ENCODE measurements at places on chromosomes 1 and 21.
A peak's percentile ranks its signal among the peaks of the same experiment; 100 is the strongest.

DNA sequence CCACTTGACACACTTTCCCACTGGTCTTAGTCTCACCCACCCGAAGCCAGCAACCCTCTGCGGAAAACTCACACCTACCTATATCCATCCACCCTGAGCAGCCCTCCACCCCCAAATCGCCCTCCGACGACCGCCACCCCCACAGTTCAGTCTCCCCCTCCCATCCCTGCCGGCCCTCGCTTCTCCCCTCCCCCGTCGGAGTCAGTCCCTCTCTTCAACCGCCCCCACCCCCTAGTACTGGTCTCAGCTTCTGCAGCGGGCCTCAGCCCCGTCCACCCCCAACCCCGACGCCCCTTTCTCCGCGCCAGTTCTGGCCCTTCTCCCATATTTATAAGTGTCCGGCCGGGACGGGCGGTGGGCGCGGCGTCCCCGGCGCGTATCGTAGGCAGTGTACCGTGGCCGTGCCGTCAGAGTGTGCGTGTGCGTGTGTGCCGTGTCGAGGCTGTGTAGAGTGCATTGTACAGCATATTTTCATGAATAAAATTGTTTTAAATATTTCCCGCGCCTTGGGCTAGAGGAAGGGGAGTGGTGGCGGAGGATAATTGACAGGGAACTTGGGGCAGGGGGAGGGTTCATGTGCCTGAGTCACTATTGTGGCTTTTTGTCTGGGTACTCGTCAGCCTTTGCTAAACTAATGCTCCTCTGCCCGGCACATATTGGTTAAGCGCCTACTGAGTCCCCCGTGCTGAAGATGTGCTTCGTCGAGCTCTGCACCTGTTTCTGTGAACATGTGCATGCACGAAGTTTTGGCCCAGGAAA lies 22.0 kb downstream of the FOXO6 start:
- no peak for DNase-seq

GRCh38 chr21:44704636-44705001 lies 6.8 kb downstream of the TSPEAR start:
- DNase-seq = no peak

- no peak for DNase-seq
Measured at GRCh38 chr21:41228006-41228370, 60.0 kb downstream of the BACE2 start.

DNA sequence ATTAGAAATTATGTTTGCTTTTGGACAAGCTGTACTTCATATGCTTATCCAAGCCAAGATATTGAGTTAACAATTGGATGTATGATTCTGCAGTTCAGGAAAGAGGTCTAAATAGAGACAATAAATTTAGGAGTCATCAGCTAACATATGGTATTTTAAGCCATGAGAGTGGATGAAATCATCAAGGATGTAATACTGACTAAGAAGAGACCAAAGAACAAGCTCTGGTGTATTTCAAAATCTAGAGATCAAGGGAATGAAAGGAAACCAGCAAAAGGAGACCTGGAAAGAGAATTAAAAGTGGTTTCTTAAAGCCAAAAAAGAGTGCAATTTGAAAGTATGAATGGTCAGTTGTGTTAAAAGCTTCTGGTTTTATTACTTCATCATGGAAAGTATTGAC lies 183.6 kb upstream of the BEND5 start:
- no peak for DNase-seq

DNA sequence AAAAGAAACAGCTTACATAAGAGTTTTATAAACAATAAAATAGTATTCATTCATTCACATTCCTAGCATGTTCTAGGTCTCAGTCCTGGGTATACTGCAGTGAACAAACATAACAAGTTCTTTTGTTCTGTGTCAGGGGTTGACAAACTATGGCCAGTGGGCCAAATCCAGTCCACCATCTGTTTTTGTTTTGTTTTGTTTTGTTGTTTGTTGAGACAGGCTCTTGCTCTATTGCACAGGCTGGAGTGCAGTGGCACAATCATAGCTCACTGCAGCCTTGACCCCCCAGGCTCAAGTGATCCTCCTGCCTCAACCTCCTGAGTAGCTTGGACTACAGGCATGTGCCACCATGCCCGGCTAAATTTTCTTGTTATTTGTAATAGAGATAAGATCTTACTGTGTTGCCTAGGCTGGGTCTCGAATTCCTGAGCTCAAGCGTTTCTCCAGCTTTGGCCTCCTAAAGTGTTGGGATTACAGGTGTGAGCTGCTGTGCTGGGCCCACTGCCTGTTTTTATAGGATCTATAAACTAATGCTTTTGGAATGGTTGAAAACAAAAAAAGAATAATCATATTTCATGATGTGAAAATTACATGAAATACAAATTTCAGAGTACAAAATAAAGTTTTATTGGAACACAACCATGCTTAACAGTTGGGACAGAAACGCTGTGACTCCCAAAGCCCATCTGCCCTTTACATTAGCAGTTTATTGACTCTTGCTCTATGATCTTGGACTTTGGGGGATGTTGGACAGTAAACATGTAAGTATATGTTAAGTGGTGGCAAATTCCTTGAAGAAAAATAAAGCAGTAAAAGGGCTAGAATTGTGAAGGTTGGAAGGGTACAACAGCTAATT lies 17.9 kb downstream of the CAPZA1 start:
- DNase-seq = no peak

DNA sequence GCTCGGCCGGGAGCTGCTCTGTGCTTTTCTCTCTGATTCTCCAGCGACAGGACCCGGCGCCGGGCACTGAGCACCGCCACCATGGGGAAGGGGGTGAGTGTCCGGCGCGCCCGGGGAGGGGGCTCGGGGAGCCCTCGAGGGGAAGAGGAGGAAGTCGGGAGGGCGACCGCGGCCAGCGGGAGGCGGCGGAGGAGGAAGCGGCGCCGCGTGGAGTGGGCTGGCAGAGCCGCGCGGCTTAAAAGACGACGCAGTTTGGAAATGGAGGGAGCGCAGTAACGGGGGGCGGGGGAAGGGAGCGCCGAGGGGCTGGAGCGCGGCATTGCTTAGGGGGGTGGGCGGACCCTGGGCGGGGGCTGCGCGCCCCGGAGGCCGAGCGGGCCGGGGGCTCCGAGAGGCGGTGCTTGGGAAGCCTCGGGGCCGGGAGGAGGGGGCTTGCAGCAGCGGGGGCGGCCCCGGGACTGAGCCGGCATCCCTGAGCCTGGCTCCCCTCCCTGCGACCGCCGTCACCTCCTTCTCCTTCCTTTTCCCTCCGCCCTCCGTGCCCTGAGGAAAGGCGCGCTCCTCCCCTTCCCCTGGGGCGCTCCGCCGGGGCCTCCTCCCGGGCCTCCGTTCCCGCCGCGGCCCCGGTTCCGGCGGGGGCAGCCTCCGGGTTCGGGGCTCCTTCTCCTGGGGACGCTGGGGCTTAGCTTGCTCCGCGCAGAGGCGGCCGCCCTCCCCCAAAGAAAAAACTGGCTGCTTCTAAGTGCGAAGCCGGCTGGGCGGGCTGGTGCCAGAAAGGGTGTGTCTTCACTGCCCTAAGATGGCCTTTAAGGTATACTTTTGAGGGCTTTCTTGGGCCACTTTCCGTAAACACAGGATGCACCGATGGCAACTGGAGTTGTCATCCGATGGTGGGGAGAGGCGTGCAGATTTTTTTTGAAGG lies 648 bp downstream of the ATP1A1 start:
- DNase-seq = peak; percentile 83

Data from femur (tissue), 1 donor.